ENCODE measurements at places on chromosomes 5 and 9. TPM values are rescaled to one million over a fixed set of nuclear protein-coding genes. Genes with fewer than 3 reads are reported as not detected.
A peak's percentile ranks its signal among the peaks of the same experiment; 100 is the strongest.

Gene CREBRF
- 67.3 TPM for total RNA-seq

Gene LECT2
- total RNA-seq: not detected

Gene C7
- total RNA-seq: 344 TPM

Gene KCNN2
- total RNA-seq: 0.79 TPM

Gene PCDHB3
- 1.1 TPM for total RNA-seq

Gene RXFP3
- total RNA-seq: not detected

Gene WDR55
- 23.4 TPM for total RNA-seq

Gene ANKRD33B
- 20.7 TPM for total RNA-seq

Gene CTSV
- 0.09 TPM for total RNA-seq

Gene ECSCR
- total RNA-seq: 18.6 TPM

Gene CCL21
- total RNA-seq: 151 TPM

Gene SLC6A19
- not detected for total RNA-seq

Gene REXO4
- 22.8 TPM for total RNA-seq

Gene DPYSL3
- total RNA-seq: 58.2 TPM

DNA sequence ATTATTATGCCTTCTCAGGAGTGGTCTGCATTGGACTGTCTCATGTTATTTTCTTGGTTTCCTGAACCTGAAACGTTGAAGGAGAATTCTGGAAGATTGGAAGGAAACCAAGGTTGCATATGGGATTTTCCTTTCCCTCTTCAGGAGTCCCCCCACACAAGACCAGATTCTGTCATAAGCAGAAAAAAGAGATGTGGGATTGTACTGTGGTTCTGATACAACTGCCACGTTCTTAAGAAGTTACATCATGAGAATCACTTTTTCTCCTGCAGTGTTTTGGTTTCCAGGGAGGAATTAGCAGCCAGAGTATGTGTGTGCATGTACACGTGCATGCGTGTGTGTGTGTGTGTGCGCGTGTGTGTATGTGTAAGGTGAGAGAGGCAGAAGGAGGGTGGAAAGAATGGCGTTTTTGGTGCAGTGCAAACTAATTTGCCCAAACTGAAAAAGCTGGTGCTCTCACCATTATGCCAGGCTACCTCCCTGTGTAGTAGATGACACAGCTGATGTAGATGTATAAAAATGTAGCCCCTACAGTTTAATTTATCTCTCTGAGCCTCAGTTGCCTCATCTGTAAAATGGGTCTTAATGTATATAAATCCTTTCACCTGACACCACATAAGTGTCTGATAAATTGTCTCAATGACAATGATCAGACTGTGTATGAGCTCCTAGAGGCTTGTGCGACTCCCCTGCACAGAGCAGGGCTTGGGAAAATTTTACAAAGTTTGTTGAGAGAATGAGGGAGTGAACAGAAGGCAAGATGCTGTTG, 38.6 kb downstream of the RALGPS1 start:
- DNase-seq: no peak

GRCh38 chr9:77977210-77977611, 54.4 kb downstream of the GNAQ start:
- no peak for DNase-seq

GRCh38 chr5:142170254-142170953, 61.8 kb downstream of the NDFIP1 start:
- no peak for DNase-seq

DNA sequence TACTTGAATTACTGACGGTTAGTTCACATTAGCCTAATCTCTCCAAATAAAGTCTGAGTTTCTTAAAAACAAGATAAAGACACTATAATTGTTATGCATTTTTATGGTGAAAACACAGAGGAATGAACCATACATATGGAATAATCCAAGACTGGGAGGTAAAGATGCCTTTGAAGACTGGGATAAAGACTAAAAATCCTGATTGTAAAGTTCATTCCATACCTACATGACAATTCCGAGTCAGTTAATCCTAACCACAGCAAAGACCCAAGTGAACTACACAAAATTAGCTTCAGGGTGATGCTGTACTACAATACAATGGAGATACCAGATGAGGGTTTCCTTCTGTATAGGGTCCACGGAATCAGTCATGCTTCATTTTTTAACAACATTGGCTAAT, 6.3 kb downstream of the AP3B1 start:
- DNase-seq: no peak

DNA sequence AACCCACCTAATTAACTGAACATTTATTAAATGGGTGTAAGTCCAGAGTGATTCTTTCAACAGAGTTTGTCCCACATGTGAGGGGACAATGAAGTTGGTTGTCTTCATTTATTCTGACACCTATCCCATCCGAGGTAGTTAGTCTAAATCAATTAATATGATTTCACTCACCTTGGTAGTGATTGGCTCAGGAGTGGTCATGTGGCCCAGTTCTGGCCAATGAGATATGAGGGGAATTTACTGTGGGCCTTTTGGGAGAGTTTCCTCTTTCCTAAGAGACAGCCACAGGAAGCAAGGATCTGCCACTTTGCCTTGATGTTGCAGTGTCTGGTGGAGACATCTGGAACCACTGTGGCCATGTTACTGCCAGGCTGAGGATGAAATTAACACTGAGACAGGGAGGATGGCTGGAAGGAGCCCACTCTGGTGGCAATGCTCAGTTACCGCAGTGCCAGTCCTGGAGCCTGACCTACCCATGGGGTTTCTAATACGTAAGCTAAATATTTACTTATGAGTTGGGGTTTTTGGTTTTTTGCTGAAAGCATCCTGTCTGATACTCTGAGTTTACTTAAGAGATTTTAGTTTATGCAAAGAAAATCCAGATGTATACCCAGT, 118.6 kb downstream of the FGF18 start:
- DNase-seq: no peak

- DNase-seq: no peak
Observed at GRCh38 chr9:81372628-81373191, 316.6 kb downstream of the TLE1 start.

DNA sequence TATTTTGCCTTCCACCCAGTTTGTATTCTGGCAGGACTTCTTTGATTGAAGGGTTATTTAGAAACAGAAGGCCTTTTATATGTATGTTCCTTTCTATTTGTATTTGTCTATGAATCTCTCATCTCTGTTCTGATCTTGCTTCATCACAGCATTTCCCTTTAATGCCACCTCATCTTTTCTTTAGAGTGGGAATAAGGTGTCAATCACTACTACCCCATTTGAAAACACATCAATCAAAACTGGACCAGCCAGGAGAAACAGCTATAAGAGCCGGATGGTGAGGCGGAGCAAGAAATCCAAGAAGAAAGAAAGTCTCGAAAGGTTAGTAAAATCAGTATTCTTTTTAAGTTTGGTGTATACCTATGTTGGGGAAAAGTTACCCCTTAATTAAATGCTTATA, 36.3 kb downstream of the CD180 start:
- no peak for DNase-seq

GRCh38 chr9:37191403-37192089, 71.2 kb downstream of the ZCCHC7 start:
- DNase-seq: no peak

GRCh38 chr5:126780165-126780827, 3.4 kb downstream of the LMNB1 start:
- no peak for DNase-seq

DNA sequence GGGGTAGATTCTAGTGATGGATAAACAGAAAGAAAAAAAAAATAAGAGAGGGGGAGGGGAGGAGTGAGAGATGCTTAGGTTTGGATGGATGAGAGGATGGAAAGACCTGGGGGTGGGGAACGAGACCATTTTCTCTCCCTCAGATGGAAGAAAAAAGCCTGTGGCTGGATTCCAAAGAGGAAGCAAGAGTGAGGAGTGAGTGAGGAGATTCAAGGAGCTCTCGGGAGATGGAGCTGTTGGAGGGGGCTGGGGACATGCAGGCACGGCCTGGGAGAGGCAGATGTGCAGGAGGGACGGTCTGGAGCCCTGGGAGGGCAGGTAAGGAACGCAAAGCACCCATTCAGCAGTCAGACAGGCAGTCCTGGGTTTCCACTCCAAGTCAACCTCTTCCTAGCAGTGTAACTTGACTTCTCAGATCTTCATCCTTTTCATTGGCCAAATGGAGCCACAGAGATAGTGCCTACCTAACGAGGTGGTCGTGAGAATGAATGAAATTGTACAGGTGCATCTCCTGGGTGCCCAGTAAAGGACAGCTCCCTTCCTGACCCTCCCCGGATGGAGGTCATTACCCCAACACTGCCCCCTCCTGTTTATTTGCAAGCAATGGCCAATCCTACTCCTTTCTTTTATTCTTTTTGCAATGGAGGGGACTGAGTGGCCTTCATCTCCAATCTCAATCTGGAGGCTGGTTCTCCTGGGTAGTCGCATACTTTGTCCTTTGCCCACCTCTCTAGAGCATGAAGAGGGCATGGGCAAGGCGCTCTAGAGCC, 52.2 kb downstream of the PCDH1 start:
- DNase-seq: peak; percentile 64

DNA sequence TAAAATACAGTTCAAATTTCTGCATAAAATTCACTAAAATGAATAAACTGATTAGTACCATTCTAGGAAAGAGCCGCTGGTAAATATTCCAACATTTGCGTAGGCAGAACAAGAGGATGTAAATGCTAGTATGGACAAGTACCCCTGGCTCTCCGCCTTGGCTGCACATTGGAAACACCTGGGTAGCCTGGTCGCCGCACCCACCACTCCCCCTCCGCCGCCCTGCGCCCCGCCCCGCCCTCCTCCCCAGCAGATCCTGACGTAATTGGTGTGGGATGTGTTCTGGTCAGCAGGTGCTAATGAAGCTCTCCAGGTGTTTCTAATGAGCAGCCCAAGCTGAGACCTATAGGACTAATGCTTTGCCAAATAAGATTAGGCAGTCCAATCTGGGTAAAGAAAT, 225.7 kb downstream of the FRMD3 start:
- DNase-seq: no peak

DNA sequence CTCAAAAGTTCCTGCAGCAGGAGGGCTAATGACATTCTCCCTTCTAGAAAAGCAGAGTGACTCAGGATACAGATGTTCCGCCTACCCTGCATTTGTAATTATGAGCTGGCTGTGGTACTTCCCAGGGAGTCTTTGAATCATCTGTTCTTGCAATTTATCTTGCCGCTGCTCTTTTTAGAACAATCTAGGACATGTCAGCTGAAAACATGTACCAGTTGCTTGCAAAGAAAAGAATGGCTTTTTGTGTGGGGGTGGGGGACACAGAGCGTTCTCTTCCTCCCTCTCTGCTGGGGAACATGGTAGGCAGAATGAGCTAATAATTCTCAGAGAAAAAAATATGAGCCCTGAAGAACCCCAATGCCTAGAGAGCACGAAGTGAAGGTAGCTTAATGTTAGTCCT, 51.7 kb upstream of the TUT7 start:
- no peak for DNase-seq

DNA sequence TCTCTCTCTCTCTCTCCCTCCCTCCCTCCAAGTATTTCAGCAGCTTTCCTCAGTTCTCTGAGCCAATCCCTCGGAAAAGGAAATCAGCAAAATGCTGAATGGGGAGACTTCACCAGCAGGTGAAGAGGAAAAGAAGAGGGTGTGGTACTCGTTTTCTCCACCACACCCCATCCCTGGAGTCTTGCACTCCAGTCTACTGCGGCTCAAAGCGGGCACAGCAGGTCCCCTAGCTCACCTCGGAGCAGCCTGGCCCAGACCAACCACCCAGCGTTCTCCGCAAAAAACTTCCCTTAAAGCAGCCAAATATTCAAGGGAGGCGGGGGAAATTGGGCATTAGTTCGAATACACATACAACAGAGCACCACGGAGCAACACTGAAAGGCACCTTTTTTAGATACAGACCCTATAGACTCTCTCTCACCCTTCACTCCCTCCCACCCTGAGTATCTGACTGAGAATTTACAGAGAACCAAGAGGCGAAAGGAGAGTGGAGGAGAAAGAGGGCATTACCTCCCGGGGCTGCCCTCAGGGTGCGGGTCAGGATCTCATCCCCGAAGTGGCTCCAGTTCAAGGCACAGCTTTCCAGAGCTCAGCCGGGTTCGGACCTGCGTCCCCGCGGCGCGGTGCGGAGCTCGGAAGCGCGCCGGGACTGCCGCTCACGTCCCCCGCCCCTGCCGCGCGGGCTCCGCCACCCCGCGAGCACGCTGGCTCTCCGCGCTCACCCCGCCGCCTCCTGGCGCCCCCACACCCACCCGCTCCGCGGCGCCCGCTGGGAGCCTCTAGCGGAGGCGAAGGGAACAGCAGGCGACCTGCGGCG, 1638.5 kb upstream of the C9orf72 start:
- DNase-seq: no peak

GRCh38 chr5:158406884-158407823, 548.2 kb upstream of the CLINT1 start:
- DNase-seq: no peak

GRCh38 chr5:178069909-178070308, 43.4 kb upstream of the N4BP3 start:
- peak; percentile 78 for DNase-seq

DNA sequence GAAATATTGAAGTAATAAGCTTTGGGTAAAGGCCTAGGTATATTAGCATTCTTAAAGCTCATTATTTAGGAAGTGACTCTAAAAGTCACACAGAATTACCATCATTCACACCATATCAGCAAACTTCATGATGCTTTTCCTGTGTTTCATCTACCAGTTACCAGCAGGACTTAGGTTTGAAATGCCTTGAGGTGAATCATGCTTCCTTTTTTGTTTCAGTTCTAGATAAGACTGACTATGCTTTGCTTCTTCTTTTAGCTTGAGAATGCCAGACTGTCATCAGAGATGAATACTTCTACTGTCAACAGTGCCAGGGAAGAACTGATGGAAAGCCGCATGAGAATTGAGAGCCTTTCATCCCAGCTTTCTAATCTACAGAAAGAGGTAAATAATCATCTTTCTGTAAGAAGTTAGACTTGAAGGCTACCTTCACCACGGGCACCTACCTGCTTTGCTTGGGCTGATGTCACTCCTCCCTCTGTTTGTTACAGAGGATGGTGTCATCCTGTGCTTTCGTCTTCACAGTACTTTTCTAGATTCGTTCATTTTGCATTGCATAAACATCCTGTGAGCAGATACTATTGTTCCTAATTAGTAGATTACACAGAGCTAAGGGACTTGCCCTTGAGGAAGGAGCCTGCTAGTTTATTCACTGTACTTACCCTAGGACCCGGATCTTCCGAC, 34.7 kb downstream of the LMNB1 start:
- DNase-seq: no peak

DNA sequence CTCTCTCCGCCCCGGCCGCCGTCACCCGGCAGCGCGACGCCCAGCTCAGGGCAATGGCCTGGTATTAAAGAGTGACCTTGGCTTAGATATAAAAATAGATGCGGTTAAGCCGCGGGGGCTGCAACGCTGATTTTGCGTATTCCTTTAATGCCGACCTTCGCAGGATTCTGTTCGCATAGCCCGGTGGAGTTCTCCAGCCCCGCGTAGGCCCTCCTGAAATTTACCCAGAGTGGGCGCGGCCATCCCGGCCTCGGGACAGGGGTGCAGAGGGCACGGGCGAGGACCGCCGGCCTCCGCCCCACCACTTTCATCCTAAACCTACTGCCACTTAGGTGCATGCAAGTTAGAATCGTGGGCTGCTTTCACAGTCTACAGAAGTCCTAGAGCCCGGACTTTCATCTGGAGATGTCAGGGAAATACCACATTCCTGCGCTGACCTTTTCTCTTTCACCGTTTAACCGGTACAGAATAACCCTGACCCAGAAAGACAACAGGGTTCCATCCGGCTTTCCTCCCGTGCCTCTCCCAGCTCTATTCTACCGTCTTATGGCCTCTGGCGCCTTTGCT, 492 bp upstream of the FAM169A start:
- peak; percentile 77 for DNase-seq
